ENCODE measurements at places on chromosomes 13 and 19.

- no peak for DNase-seq
These were observed 2.1 kb downstream of the SIX5 start for GRCh38 chr19:45766869-45767346.

- DNase-seq, result no peak
These were observed 41.5 kb downstream of the TMEM255B start for GRCh38 chr13:113800576-113800926.

GRCh38 chr13:114263578-114263977 lies 17.8 kb upstream of the UPF3A start:
- DNase-seq, result peak; percentile 49

DNA sequence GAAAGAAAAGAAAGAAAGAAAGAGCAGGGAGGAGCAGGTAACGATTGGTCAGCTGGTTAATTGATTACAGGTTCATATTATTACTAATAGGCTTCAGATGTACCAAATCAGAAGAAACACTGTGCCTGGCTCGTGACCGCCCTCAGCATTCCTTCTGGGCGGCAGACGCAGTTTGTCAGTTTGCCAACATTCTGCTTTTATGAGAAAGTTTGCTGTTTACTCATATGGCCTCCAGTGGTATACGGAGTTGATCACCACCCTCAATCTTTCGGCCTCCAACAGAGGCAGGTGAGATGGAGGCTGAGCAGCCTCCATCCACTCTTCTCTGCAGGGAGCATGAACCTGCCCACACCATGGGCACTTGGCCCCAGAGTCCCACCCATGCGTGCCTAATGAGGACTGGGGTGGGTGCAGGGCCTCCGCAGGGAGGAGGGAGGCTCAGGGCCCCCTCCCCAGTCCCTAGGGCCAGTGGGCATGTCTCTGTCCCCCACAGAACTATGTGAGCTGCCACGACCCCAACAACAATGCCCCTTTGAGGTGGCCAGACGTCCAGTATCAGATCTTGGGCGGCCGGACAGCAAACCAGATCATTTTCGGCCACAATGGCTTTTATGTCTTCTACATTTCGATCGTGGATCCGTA lies 8.8 kb downstream of the PRR22 start:
- DNase-seq, result no peak

DNA sequence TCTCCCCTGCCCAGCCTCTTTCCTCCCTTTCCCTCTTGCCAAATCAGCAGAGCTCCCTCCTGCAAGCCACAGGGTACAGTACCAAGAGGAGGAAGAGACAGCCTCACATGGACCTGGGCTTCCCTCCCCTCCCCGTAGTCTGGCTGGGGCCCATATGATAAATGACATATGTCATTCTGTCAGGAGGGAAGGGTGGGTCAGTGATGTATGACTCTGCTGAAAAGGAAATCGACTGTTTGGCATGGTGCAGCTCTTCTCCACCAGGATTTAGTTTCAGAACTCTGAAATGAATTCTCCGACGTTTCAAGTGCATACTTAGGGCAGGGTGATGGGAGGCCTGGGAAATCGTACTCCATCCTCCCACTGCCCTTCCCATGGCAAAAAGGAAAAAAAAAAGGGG lies 9.8 kb downstream of the TSHZ3 start:
- no peak for DNase-seq

GRCh38 chr13:48504606-48505005 lies 28.3 kb downstream of the RCBTB2 start:
- no peak for DNase-seq

GRCh38 chr13:70960841-70961443 lies 852.7 kb upstream of the KLHL1 start:
- no peak for DNase-seq

- DNase-seq, result no peak
These were observed 348.4 kb downstream of the EFNB2 start for GRCh38 chr13:106187101-106187500.

- DNase-seq, result no peak
These were observed 12.8 kb downstream of the ANKRD27 start for GRCh38 chr19:32662186-32662585.

DNA sequence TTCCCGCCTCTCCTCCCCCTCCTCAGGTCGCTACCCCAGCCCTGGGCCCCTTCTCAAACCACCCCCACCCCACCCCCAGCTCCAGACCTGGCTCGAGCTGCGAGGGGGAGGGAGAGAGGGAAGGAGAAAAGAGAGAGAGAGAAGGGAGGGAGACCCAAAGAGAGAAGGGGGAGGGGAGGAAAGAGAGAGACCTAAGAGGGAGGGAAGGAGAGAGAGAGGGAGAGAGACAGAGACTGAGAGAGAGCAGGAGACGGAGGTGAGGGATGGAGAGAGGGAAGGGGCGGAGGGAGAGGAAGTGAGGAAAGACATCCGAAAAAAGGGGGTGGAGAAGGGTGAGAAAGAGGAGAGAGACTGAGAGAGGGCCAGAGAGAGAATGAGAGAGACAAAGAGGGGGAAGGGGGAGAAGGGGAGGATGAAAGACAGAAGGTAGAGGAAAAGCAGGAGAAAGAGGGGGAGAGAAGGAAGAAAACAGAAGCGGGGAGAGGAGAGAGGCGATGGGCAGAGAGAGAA lies 2.0 kb upstream of the SPACA6 start:
- DNase-seq, result no peak

- DNase-seq, result no peak
These were observed 121.7 kb downstream of the B3GLCT start for GRCh38 chr13:31321457-31321856.

DNA sequence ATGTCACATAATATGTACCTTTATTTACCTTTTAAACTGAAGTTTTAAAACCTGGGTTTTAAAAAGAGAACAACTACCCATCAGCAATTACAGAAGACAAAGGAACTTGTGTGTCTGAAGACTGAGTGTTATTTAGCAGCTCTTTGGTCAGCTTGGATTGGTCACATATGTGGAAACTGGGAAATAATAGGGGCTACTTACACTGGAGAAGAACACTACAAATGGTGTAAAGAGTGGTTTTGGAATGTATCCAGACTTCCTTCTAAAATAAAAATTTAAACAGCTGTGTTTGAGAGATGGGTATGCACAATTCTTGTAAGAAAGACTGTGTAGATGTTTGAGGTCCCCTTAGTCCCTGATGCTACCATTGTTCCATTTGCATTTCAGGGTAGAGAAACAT lies 13.3 kb downstream of the TNFRSF19 start:
- no peak for DNase-seq

All from CD4-positive, alpha-beta T cell treated with Interleukin-12 subunit alpha and Interleukin-12 subunit beta, for 1 hour (primary cell).